Spleen (tissue), 13 donors: ENCODE measurements at places on chromosomes 3 and 15. TPM values are rescaled to one million over a fixed set of nuclear protein-coding genes. Genes with fewer than 3 reads are reported as not detected.

The ZPLD1 gene
- total RNA-seq: not detected

The ARRDC4 gene
- 24.2 TPM for total RNA-seq

The PPM1L gene
- total RNA-seq: 12.4 TPM

The MINDY2 gene
- total RNA-seq: 24.0 TPM

The PLCH1 gene
- total RNA-seq: 0.26 TPM

The RAB6B gene
- 9.7 TPM for total RNA-seq

The HGD gene
- 0.17 TPM for total RNA-seq

The HCLS1 gene
- 317 TPM for total RNA-seq

- no peak for DNase-seq
- H3K27ac ChIP-seq: no peak overlapping the region
- no peaks in the 10 kb centered on the region for H3K36me3 ChIP-seq
- no peak overlapping the region for H3K4me3 ChIP-seq
Measured at GRCh38 chr3:76311941-76312340, 526.6 kb upstream of the ZNF717 start.

- no peaks in the 10 kb centered on the region for H3K27me3 ChIP-seq
- no peaks in the 10 kb centered on the region for H3K4me1 ChIP-seq
- no peak overlapping the region for H3K4me3 ChIP-seq
- no peaks in the 10 kb centered on the region for H3K36me3 ChIP-seq
Measured at GRCh38 chr3:147886879-147887278, 477.7 kb downstream of the ZIC1 start.

GRCh38 chr3:12716605-12717151 lies 42.4 kb downstream of the TMEM40 start:
- H3K4me1 ChIP-seq: peaks cover 10% of the 10 kb centered on the region
- no peak overlapping the region for H3K27ac ChIP-seq
- DNase-seq: no peak
- H3K4me3 ChIP-seq: no peak overlapping the region
- H3K36me3 ChIP-seq: no peaks in the 10 kb centered on the region

DNA sequence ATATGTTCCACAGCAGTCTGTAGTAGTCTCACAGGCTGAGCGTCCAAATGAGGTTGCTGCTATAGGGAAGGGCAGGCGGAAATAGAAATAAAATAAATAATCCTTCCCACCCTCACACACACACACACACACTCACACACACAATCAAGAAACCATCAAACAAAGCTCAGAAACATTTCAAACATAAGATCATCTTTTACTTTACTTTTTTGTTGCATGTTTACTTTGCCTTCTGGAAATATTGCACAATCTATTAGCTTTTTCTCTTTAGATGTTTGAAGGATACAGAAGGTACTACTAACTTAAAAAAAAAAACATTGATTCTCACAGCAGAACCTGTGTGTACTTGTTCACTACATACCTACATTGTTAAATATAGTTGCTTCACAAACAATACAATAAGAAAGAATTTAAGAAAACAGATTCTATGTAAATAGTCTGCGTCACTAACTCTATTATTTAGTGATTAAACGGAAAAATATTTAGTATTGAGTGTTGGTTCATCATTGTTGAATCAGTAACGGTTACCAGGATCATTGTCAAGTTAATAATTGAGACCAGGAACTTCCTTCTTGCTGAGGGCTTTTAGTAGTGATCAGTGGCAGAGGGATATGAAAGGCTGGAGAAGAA lies 20.5 kb downstream of the ALCAM start:
- H3K27ac ChIP-seq: no peak overlapping the region
- no peaks in the 10 kb centered on the region for H3K27me3 ChIP-seq
- H3K4me3 ChIP-seq: no peak overlapping the region
- no peak for DNase-seq
- no peaks in the 10 kb centered on the region for H3K36me3 ChIP-seq

DNA sequence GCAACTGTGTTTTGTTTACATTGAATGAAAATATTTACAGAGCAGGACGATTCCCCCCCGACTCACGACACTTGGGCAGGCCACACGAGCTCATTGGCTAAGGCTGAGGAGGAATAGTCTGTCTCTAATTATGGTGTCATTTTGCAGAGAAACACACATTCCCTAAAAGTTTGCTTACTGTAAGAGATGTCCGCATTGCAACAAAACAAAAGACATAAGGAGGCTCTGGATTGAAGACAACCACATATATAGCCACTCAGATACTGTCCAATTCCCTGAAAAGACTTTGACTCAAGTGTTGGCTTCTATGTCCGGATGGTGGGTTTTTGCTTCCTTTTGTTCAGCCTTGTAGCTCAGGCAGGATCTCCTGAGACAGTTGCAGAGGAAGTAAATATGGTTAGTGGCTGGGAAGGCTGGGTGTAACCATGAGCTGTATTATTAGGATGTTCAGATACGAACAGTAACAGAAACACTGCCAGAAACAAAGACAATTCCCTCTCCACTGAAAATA lies 170.4 kb downstream of the KLHL25 start:
- peaks cover 89% of the 10 kb centered on the region for H3K4me1 ChIP-seq
- no peak for DNase-seq
- no peaks in the 10 kb centered on the region for H3K27me3 ChIP-seq
- H3K36me3 ChIP-seq: peaks cover 43% of the 10 kb centered on the region
- no peak overlapping the region for H3K4me3 ChIP-seq

DNA sequence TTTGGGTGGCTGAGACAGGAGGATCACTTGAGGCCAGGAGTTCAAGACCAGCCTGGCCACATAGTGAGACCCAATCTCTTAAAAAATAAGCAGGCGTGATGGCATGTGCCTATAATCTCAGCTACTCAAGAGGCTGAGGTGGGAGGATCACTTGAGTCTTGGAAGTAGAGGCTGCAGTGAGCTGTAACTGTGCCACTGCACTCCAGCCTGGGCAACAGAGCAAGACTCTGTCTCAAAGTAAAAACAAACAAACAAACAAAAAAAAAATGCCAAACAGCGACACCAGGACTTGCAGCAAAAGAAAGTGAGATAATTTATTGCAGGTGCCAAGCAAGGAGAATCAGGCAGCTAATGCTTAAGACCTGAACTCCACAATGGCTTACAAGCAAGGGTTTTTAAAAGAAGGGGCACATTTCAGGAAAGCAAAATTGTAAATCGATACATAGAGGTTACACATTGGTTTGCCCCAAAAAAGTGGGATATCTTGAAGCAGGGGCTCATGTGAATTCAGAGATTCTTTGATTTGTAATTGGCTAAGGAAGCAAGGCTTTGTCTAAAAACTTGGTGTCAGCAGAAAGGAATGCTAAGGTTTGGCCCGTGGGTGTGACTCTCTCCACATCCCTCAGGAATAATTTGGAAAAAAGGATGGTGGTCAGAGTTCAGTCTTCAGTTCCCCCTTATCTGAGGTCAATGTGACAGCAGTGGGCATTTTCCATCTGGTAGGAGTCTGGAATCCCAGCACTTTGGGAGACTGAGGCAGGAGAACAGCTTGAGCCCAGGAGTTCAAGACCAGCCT lies 5.2 kb upstream of the MPI start:
- no peak for DNase-seq
- H3K27me3 ChIP-seq: no peaks in the 10 kb centered on the region
- no peaks in the 10 kb centered on the region for H3K36me3 ChIP-seq
- H3K4me1 ChIP-seq: peaks cover 24% of the 10 kb centered on the region
- no peak overlapping the region for H3K4me3 ChIP-seq

DNA sequence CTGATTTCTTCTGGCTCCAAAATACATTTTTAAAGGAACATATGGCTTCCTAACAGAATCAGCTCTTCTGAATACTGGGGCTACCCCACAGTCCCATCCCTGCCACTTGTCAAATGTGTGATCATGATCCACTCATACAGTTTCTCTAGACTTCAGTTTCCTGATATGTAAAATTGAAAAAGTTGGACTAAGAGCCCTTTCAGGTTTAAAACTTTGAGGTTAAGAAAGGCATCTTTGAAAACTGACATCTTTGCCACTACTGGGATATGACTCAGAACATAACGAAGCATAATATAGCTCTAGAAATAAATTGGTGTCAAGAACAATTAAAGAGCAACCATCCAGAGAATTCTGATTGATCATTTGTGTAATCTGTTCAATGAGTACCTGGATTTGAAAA lies 248.3 kb downstream of the IL5RA start:
- H3K27me3 ChIP-seq: no peaks in the 10 kb centered on the region
- H3K36me3 ChIP-seq: no peaks in the 10 kb centered on the region
- no peak for DNase-seq

DNA sequence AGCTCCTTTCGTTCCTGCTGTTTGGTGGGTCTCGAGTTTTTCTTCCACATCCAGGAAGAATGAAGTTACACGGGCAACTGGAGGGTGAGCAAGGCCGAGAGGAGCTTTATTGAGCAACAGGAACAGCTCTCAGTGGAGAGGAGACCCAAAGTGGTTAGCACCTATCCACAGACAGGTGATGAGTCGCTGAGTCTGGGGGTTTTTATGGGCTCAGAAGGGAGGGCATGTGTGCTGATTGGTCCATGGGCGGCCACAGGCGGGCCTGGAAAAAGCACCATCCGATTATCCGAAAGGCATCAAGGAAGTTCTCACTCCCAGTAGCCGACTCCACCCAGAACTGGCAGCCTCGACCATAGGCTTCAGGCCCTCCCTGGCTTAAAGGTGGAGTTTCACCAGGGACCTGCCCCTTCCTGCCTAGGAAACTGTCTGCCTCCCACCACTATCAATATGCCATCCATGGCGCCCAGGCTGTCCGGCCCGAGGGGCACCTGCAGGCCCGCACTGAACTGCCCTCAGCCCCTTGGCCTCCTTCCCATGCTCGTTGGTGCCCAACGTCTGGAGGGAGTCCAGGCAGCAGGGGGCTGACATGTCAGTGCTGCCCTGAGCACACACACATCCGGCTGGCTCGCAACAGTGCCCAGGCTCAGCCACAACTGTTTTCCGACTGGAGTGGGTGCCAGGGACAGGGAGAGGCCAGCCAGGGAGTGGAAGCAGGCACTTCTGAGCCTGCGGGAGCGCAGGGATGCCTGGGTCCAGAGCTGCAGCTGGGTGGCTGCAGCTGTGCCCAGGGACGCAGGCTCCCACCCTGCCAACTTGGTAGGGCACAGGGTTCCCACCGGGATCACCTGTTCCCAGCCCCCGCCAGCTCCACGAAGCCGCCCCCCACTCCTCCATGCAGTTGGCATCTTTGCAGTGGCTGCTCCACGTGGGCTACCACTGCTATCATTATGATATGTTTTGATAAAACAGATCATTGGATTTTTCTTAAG lies 170.2 kb downstream of the FNDC3B start:
- peak; percentile 74 for DNase-seq
- peaks cover 6% of the 10 kb centered on the region for H3K36me3 ChIP-seq
- peaks cover 14% of the 10 kb centered on the region for H3K4me1 ChIP-seq
- no peak overlapping the region for H3K4me3 ChIP-seq
- H3K27ac ChIP-seq: no peak overlapping the region

DNA sequence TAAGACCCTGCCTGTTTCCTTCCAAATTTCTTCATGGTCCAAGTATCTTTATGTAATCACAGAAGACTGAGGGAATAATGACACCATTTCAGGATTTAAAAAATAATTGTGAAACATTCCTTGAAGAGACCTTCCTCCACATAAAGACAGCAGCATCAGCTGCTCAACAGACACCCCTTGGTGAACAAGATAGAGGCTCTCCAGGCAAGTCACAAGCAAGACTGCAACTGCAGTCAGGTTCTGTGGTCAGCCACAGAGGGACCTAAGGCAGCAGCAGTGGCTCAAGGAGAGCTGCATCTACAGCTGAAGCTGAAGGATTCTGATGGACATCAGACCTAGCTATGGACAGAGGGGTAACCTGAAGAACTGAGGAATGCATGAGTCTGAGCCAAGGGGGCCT lies 97.2 kb upstream of the C3orf80 start:
- no peak for DNase-seq
- no peak overlapping the region for H3K27ac ChIP-seq
- H3K27me3 ChIP-seq: no peaks in the 10 kb centered on the region
- H3K4me1 ChIP-seq: no peaks in the 10 kb centered on the region
- no peak overlapping the region for H3K4me3 ChIP-seq

- peaks cover 16% of the 10 kb centered on the region for H3K4me1 ChIP-seq
- no peak overlapping the region for H3K27ac ChIP-seq
- H3K27me3 ChIP-seq: no peaks in the 10 kb centered on the region
- no peaks in the 10 kb centered on the region for H3K36me3 ChIP-seq
- no peak for DNase-seq
Measured at GRCh38 chr3:142977399-142977728, 13.9 kb upstream of the PAQR9 start.

DNA sequence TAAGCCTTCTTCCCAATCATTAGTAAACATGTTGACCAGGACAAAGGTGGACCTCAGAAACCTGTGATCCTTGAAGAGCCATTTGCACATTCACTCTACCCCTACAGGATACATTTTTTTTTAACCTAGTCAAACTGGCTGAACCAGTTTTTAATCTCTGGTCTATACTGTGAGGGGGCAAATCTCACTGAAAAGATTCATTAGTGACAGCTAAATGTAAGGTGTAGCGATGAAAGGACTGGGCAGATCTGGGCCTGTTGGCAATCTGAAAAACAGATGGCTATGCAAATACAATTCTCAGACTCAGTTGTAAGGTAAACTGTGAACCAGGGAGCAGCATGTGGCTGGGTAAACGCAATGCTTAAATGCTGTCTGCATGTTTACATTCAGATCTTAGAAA lies 75.6 kb upstream of the SNTN start:
- no peaks in the 10 kb centered on the region for H3K4me1 ChIP-seq
- H3K4me3 ChIP-seq: no peak overlapping the region
- no peaks in the 10 kb centered on the region for H3K36me3 ChIP-seq
- no peak overlapping the region for H3K27ac ChIP-seq
- H3K27me3 ChIP-seq: no peaks in the 10 kb centered on the region
- DNase-seq: no peak

DNA sequence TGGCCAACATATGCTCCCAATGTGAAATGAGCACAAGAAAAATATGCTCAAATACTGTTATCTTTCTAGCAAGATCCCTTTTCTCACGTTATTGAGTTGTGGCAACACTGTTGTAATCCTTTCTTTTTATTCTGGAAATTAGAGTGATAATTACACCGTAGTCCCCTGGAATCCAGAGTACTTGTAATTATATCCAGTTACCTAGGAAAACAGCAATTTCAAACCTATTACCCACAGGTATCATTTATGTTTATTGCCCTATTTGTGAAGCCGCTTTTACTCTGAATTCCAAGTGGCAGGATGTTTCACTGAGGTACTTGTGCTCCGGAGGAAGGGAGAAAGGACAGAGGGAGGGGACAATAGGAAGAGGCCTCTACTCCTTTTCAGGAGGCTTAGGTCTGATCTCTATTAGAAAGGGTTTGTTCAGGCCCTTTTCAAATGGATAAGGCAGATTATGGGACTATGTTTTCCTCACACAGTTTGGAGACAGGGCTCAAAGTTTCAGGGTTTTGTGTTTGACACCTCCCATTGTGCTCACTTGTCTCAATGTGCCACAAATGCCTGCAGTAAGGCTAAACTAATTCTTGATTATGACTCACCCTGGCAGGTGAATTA lies 646.6 kb downstream of the TUSC7 start:
- H3K4me1 ChIP-seq: no peaks in the 10 kb centered on the region
- no peaks in the 10 kb centered on the region for H3K27me3 ChIP-seq
- DNase-seq: no peak
- no peaks in the 10 kb centered on the region for H3K36me3 ChIP-seq
- no peak overlapping the region for H3K27ac ChIP-seq

- H3K27me3 ChIP-seq: peaks cover 49% of the 10 kb centered on the region
- no peaks in the 10 kb centered on the region for H3K4me1 ChIP-seq
- no peak overlapping the region for H3K27ac ChIP-seq
- no peaks in the 10 kb centered on the region for H3K36me3 ChIP-seq
Measured at GRCh38 chr15:100761290-100761935, 118.2 kb upstream of the ALDH1A3 start.
